ENCODE measurements at places on chromosomes 13 and 19. TPM values are rescaled to one million over a fixed set of nuclear protein-coding genes. Genes with fewer than 3 reads are reported as not detected.

Gene GARIN5A
- total RNA-seq: 1.7 TPM

Gene LMO7
- 24.5 TPM for total RNA-seq

Gene RYR1
- total RNA-seq: not detected

Gene OR7A5
- total RNA-seq: not detected

Gene KISS1R
- not detected for total RNA-seq

Gene OR7C1
- total RNA-seq: not detected

Gene KIR3DL1
- total RNA-seq: not detected

Gene TDRD3
- total RNA-seq: 11.0 TPM

Gene IQCN
- 0.25 TPM for total RNA-seq

Gene ZSCAN4
- total RNA-seq: not detected

Gene WDR88
- total RNA-seq: not detected

Gene ZNF433
- total RNA-seq: 4.2 TPM

Gene IL11
- total RNA-seq: 0.15 TPM

Gene SIGLEC5
- not detected for total RNA-seq

Gene NXNL1
- not detected for total RNA-seq

Gene CRX
- not detected for total RNA-seq

Gene ZNF234
- 5.7 TPM for total RNA-seq

Gene MCEMP1
- not detected for total RNA-seq

Gene ZNF208
- 2.1 TPM for total RNA-seq

Gene FUT1
- total RNA-seq: 0.06 TPM

Gene ZNF763
- 1.1 TPM for total RNA-seq

Gene ZMYM5
- total RNA-seq: 9.9 TPM

All from cardiac ventricle fibroblast (primary cell).